ENCODE measurements at places on chromosomes 7 and 10. TPM values are rescaled to one million over a fixed set of nuclear protein-coding genes. Genes with fewer than 3 reads are reported as not detected.

DNA sequence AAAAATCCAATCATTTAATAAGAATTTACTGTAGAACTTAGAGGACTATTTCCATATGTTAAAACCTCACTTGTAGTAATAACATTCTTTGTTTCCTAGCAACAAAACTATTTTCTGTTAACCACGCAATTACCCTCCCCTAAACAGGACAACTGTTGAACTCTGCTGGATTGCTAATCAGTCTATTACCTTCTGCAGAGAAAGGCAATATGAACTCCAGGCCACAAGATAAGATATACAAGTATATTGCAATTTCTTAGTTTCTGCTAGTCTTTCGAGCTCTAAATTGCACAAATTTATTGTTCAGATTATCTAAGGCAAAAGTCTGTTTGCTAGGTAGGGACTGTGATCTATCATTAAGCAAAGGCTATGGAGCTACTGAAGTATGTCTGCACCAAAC lies 920.1 kb upstream of the LRRN3 start:
- DNase-seq: no peak

DNA sequence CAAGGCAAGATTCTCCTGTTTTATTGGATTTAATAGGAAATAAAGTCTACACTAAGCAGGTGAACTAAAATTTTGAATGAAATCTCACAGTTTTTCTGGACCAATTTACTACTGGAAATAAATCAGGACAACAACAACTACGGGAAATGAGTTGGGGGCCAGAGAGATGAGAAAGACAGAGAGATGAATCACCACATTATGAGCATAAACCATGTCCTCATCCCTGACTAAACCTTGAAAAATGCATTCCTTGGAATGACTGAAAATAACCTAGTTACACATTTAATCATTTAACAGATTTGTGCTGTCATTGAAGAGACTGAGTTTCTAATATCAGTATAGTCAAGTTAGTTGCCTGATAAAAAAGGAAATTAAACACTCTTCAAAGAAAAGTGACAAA lies 608.4 kb upstream of the KCND2 start:
- no peak for DNase-seq

DNA sequence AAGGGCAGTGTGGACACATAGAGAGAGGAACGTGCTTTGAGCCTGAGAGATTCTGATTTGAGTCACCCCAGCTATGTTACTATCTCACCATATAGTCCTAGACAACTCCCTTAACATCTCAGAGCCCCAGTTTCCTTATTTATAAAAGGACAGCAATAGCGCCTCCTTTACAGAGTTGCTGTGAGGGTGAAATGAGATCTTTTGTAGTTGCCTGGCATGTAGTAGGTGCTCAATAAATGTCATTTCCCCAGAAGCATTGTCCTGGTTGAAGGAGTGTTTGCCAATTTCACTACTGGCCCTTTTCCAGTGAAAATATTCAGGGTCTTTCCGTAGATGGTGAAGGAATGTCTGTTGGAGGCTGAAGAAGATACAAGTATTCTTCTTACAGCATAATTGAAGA lies 51.3 kb upstream of the FAM180A start:
- DNase-seq: no peak

- DNase-seq: no peak
Observed at GRCh38 chr10:51425431-51425830, 274.0 kb downstream of the CSTF2T start.

DNA sequence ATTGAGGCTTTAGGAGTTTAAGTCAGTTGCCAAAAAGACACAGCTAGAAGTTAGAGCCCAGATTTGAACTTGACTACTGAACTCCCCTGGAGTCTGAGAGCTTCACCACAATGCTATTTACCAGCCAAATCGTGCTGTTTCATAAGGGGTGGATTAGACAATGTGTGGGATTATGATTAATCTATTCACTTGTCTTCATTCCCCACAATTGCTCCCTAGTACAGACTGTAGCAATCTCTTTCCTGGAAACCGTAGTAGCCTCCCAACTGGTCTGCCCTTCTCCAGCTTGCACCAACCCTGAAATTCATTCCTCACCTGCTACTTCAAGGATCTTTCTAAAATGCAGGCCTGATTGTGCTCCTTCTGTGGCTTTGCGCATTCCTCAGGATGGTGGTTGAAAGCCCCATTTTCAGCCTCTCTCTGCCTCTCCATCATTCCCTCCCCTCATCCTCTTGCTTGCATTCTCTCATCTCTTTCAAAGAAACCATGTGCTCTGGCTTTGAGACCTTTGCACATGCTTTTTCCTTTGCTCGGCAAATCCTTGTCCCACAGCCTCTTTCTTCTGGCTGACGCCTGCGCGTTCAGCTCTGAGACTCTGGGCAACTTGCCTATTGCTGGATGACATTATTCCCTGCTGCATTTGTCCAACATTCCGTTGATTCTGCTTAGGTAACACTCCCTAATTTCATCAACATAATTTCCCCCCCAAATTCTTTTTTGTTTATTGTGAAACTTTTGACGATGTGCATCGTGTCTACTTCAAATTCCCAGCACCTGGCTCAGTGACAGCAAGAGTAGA lies 145.1 kb downstream of the ADRA2A start:
- DNase-seq: no peak

GRCh38 chr10:55320187-55320700 lies 519.2 kb upstream of the PCDH15 start:
- DNase-seq: no peak

GRCh38 chr10:83212632-83213334 lies 926.5 kb upstream of the GHITM start:
- no peak for DNase-seq

Gene MUC12
- not detected for total RNA-seq

Gene SLC39A12
- total RNA-seq: not detected

Gene SPDYE17
- not detected for total RNA-seq

Gene TRIM50
- total RNA-seq: not detected
